ENCODE measurements at places on chromosomes 13 and 19. TPM values are rescaled to one million over a fixed set of nuclear protein-coding genes. Genes with fewer than 3 reads are reported as not detected.

HSPBP1 gene
- polyA plus RNA-seq, result 22.3 TPM

IGFL3 gene
- polyA plus RNA-seq, result not detected

METTL21C gene
- polyA plus RNA-seq, result not detected

KIR2DL1 gene
- polyA plus RNA-seq, result not detected

ZNF98 gene
- not detected for polyA plus RNA-seq

ACER1 gene
- not detected for polyA plus RNA-seq

LPAR2 gene
- 3.6 TPM for polyA plus RNA-seq

HPN gene
- 261 TPM for polyA plus RNA-seq

GRCh38 chr13:110359840-110360301 is 52.8 kb downstream of the COL4A2 start:
- no peak for DNase-seq

DNA sequence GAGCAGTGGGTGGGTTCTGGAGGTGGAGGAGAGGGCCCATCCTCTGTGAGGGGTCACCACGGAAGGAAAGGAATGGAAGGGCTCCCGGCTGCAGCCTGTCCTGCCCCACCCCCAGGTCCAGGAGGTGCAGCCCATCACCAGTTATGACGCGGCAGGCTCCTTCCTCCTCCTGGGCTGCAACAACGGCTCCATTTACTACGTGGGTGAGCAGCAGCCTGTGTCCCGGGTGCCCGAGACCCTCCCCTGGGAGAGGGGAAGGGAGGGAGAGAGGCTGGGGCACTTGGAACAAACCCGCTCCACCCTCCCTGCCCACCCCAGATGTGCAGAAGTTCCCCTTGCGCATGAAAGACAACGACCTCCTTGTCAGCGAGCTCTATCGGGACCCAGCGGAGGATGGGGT is 6.6 kb downstream of the SHKBP1 start:
- no peak for DNase-seq

DNA sequence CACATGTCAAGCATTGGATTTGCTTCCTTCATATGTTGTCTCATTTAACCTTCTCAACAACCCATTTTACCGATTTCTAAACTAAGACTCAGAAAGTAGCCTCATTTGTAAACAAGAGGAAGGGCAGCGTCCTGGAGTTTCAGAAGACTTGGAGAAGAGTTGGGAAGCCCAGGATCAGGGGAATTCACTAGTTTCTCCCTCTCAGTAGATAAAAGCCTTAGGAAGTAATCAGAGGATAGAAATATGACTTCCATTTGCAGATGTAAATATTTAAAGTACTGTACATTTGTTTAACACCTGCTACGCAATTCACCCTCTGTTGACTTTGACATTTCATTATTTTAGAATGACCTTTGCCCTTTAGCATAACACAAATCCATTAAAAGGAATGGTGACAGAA is 216.4 kb downstream of the DCT start:
- peak; percentile 37 for DNase-seq

DNA sequence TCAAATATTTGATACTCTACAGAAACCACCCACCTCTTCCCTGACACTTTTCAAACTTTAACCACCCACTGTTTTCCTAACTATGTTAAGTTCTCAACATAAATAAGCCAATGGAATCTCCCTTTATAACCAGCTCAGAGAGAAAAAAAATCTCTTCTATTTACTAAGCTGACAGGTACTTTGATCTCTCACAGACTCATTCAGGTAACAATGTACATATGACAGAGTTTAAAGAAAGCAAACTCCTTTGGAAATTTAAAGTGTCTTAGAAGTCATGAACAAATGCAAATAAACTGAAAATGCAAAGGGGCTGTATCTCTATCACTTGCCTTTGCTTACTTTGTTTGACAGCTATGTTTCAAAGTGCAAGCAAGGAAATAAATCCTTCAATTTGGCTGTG is 109.3 kb downstream of the KLF12 start:
- DNase-seq, result peak; percentile 70

- DNase-seq, result no peak
Measured at GRCh38 chr19:41095703-41096102, 7.5 kb downstream of the CYP2A13 start.

- peak; percentile 22 for DNase-seq
Measured at GRCh38 chr13:46831588-46832194, 34.7 kb upstream of the ESD start.

DNA sequence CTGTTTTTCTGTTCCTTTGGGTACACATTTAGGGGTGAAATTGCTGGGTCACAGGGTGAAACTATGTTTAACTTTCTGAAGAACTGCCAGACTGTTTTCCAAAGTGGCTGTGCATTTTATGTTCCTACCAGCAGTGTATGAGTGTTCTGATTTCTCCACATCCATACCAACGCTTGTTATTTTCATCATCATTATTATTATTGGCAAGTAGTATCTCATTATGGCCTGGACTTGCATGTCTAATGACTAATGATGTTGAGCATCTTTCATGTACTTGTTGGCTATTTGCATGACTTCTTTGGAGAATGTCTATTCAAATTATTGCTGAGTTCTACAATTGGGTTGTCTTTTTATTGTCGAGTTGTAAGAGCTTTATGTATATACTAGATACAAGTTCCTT is 321.8 kb upstream of the HTR2A start:
- DNase-seq, result no peak

DNA sequence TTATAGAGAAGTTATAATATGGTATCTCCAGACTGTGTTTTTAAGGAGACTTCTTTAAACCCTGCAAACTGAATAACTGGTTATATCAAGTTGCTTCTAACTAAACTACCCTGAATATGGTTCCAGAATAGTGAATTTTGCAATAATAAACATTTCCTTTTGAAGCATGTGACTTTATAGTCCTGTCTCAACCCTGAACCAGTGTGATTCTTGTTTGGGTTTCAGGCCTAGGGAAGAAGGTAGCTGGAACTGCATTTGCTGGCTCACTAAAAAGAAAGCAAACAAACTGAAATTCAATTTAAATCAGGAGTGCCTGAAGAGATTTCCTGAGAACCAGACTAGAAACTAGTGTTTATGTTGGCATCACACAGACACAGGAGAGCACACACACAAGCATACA is 4.9 kb downstream of the ARHGEF7 start:
- DNase-seq, result no peak

DNA sequence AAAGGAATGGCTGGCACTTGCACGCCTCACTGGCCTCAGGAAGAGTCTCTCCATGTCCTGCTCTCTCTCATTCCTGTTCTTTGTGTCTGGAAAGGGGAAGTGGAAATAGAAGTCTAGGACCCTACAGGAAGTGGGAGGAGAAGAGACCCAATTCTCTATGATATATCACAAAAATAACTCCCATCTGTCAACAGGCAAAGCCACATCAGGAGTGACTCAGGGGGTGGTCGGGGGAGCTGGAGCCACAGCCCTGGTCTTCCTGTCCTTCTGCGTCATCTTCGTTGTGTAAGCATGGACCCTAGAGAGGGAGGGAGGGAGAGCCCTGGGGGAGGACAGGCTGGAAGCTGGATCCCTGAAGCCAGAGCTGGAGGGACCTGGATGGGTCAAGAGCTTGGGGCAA is 3.0 kb downstream of the SIGLEC9 start:
- DNase-seq, result no peak

- peak; percentile 40 for DNase-seq
Measured at GRCh38 chr19:42553292-42554045, 25.2 kb upstream of the CEACAM1 start.

DNA sequence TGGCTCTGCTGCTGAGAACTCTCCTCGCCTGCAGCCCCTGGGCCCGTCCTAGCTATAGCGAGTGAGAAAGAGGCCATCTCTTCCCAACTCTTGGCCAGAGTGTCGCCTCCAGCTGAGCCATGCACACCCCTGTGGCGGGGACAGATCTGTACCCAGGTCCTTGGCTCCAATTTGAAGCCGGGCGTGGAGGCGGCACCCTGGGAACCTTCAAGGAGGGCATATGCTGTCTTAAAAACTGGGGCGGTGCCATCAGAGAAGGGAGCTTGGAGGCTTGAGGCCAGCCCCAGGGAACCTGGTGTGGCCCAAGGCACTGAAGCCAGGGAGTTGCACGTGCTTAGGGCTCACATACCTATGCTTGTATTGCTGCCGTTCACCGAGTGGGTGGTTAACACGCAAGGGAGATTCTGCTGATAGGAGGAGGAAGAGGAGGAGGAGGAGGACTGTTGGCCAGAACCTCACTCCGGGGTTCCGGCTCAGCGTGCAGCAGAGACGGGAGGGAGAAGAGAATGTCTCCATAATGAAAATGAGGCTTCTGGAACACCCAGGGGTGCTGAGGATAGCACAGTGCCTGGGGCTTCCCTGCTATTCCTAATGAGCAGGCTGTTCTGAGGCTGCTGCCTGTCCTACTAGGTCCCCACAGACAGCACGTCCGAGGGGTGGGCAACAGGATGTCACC is 40.7 kb downstream of the COMP start:
- no peak for DNase-seq

- no peak for DNase-seq
Measured at GRCh38 chr13:30659980-30660379, 42.3 kb downstream of the USPL1 start.

DNA sequence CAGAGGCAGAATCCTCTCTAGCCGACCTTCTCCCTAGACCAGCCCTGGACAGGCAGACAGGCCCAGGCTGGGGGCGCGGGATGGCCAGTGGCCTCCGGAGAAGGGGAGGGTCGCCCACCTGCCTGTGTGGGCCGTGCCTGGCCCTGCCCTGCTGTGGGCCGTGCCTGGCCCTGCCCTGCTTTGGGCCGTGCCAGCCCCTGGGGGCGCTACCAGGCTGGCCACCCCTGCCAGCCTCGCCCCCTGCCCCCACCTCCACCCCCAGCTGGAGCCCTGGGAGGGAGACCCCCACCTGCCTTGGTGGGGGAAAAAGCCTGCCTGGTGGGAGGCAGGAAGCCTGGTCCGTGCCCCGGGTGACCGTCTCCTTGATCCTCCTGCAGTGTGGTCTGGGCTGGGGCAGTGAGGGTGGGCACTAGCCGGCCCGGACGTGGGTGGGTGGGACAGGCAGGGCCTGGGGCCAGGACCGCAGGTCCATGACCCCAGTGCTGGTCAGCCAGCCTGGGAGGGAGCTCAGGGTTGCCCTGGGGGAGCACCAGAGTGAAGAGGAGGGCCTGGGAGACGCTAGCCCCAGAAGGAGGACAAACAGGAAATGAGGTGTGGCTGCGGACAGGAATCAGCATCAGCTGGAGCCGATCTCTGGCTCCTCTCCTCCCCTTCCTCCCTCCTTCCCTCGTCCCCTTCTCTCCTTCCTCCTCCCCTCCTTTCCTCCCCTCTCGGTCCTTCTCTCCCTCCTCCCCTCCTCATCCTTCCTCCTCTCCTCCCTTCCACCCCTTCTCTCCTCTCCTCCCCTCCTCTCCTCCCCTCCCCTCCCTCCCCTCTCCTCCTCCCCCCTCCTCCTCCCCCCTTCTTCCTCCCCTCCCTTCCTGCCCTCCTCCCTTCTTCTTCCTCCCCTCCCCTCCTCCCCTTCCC is 5.1 kb upstream of the MKNK2 start:
- DNase-seq, result no peak

GRCh38 chr13:50616101-50616500 is 227.4 kb downstream of the DLEU7 start:
- no peak for DNase-seq

GRCh38 chr19:31548941-31549340 is 199.7 kb upstream of the TSHZ3 start:
- DNase-seq, result no peak

DNA sequence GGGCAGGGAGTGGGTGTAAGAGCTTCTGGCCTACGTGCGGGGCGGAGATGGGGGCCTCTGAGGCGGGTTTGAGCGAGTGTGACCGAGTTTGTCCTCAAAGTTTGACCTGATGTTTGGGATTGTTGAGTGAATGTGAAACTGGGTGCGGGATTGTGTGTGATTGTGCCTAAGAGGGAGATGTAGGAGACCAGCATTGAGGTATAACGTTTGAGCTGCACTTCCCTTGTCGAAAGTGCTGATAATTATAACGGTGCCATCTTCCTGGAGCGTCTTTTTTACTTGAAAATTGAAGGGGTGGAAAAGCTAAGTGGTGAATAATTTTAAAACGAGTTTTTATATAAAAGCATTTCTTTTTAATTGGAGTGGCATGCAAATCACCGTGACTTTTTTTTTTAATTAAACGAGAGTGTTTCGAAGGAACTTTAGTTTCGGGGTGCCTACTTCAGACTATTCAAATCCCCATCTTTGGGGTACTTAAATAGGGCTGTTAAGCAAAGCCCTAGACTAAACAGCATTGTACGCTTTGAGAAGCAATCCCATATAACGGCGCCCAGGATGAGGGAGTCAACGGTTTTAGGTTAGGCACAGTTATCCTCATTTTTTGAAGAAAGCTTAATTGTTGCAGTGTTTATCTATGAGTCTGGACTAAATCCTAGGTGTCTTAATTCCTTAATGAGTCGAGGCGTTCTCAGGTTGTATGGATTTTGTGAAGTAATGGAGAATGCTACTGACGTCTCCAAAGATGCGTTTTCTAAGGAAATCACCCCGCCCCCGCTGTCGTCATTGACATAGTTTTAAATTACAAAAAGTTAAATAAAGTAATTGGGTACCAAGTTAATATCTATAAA is 594 bp downstream of the ZNF146 start:
- DNase-seq, result no peak

DNA sequence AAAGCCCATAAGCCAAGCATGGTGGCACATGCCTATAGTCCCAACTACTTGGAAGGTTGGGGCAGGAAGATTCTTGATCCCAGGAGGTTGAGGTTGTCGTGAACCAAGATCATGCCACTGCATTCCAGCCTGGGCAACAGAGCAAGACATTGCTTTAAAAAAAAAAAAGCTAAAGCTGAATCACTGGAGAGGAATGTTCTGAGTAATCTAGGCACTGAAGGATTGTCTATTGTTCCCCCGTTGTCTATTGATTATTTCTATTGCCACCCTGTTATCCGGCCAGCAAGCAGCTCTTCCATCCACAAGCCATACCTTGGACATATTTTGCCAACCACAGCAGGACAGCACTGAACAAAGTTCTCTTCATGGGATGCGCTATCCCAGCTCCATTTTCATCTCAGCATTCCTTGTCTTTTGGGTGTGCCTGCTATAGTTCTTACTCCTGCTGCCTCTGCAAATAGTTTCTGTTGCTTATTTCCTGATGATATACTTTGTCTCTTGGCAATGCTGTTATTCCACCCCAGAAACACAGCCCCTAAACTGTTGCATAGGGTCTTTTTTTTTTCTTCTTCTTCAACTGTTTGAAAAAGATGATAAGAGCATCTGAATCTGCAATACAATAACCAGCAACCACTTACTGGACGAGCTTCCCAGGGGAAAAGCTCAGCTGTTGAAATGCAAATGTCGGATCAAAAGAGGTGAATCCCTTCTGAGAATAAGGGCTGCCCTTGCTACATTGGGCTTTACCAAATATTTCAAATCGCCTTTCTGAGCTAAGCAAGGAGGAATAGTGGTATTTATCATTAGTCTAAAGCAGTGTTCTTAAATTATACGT is 22.2 kb upstream of the SIAH3 start:
- peak; percentile 5 for DNase-seq

GRCh38 chr19:19098084-19098702 is 34.4 kb downstream of the SLC25A42 start:
- DNase-seq, result peak; percentile 23

DNA sequence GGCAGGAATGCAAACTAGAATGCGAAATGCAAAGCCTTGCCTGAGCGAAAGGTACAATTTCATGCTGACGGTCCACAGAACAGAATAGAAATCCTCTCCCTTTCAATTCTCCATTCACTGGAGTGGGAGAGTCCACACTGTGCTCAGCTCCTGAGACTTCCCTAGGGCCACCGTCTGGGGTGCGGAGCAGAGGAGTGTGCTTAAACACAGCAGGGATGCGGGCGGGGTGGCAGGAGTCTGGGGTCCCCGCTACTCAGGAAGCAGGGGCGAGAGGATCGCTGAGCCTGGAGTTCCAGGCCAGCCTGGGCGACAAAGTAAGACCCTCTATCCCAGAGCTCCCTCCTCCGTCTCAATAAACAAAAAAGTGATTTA is 552 bp upstream of the ZNF816 start:
- DNase-seq, result peak; percentile 2
